T1000 (cell line): ENCODE measurements at places on chromosomes 5 and 9.

- DNase-seq, result no peak
Measured at GRCh38 chr5:173964506-173964905, 24.5 kb upstream of the C5orf47 start.

DNA sequence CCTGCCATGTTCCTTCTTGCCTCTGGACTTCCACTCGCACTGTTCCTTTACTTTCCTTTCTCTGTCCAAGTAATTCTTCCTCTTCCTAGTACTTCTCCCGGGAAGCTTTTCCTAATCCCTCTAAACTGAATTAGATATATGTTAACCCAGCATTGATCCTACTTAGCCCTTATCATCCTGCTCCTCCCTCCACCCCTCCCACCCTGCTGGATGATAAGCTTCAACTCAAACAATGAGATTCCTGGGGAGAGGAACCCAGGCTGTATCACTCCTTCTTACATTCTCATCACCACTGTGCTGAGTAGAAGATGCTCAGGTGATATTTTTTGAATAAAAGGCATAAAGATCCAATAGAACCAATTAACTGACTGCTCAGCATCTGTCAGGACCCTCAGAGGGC, 45.7 kb downstream of the CDK5RAP2 start:
- no peak for DNase-seq

- DNase-seq, result no peak
Measured at GRCh38 chr5:76325876-76326491, 77.1 kb upstream of the IQGAP2 start.

DNA sequence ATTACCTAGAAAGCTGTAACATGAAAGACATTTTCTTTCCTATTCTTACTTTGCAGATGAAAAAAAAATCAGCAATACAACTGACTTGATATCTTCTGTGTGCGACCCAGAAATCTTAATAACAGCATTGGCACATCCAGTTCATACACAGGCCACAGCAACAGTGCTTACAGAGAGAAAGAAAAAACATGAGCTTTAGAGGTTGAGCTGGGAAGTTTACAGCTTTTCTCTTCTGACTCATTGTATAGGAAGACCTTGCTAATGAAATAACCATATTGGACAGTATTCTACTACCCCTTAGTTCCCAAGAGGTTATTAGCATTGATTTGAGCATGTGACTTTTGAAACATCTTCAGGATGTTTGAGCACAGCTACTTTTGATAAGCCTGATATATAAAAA, 1033.4 kb upstream of the DMAC1 start:
- DNase-seq, result no peak

GRCh38 chr5:166369346-166369745, 1922.1 kb upstream of the WWC1 start:
- no peak for DNase-seq

DNA sequence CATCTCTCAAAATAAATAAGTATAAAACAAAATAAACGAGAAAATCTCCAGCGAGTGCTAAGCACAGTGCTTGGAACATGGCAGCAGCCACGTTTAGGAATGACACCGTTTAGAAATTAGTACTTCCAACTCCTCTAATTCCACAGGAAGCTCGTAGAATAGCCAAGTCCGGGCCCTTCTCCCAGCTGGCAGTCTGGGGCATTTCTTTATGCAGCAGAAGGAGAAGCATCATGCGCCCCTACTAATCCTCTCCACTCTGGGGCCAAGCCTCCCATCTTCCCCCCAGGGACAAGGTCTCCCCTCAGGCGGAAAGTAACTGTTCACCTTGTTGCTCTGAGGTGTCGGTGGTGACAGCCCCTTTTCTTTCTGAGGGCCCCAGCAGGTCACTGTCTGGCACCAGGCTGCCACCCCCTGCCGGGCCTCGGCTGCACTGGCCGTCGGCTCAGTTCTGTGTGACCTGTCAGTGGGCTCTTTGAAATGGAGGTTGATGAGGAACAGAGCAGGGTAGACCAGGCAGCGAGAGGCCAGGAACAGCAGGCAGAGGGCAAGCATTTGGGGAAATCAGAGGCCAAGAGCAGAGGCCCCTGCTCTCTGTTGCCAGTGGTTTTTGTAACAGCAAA, 113.5 kb upstream of the WWC1 start:
- DNase-seq, result no peak

DNA sequence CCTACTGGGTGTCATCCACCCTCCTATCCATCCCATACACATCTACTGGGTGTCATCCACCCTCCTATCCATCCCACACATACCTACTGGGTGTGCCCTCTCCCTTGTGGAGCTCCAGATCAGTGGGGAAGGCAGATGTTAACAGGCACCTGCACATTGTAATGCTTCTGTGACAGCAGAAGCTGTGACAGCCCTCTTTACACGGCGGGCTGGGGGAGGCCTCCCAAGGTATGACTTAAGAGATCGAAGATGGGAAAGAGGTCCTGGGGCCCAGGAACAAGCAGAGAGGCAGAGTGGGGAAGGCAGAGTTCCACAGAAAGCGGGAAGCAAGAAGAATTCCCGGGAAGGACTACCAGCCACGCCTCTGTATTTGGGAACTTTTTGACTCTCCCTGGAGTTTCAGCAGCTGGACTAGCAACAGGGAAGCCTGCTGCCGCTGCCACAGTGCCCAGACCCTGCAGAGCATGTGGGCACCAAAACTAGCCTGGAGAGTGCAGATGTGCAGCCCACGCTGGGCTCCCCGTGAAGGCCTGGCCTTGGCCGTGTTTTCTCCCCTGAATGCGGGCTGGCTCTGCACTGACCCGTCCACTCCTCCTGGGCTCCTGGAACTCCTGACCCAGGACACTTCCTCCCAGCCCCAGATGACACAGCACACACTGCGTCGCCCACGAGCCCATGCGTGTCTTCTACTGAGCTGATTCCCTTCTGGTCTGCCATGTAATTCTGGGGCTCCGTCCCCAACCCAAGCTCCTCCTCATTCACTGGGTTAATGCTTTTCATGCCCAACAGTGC, 9.3 kb downstream of the TOR1A start:
- DNase-seq, result no peak

DNA sequence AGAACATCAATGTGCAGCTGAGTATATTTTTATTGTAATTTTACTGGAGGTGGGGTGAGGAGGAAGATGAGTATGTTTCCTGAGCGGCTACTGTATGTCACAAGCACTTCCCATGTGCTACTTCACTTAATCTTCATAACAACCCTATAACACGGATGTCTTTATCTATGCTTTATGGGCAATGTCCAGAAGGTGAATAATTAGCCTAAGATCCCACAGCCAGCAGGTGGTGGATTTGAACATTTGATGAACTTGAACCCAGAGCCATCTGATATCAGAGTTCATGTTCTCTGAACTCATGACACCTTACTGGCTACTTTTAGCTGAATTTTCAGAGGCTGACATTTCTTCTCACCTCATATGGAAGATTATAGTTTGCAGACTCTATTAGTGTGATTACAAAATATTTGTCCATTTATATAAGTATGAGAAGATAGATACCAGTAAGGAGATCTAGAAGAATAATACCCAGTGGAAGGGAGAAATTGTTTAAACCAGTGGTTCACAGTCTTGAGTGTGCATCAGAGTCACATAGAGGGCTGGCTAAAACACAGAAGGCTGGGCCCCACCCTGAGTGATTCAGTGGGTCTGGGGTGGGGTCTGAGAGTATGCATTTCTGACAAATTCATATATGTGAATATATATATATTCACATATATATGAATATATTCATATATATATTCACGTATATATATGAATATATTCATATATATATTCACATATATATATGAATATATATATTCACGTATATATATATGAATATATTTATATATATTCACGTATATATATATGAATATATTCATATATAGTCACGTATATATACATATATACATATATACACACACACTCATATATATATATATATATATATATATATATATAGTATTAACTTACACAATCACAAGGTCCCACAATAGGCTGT, 164.4 kb upstream of the NR3C1 start:
- DNase-seq, result no peak

DNA sequence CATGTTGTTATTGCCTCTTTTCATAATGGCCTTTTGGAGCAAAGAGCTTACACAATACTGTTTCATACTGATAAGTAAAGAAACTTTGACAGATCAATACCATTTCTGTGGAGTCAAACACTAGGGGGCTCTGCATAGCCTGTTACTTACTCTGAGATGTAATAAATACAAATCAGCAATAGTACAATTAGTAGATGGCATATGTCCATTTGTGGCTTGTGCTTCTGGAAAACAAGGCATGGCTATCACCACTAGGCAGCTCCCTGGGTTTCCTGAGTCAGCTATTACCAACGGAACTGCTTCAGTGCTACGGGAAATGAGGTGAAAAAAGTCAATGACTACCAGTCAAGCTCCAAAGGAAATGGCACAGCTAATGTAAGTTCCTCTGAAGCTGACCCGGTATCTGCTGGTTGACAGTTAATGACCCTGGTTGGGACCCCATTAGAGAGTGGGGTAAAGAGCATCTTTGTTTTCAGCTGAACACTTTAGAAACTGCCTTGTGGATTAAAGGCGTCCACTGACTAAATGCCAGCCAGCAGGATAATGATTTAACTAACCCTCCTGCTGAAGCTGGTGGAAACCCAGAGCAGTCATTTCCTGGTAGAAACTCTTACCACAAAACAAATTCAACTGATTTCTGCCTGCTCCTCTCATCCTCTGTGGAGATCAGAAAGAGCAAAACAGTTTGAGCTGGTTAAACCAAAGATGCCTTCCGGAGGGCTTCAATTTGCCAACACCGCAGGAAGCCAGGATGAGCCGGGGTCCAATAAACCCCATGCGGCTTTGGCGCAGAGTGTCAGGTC, 69.0 kb upstream of the FAM169A start:
- DNase-seq, result no peak

DNA sequence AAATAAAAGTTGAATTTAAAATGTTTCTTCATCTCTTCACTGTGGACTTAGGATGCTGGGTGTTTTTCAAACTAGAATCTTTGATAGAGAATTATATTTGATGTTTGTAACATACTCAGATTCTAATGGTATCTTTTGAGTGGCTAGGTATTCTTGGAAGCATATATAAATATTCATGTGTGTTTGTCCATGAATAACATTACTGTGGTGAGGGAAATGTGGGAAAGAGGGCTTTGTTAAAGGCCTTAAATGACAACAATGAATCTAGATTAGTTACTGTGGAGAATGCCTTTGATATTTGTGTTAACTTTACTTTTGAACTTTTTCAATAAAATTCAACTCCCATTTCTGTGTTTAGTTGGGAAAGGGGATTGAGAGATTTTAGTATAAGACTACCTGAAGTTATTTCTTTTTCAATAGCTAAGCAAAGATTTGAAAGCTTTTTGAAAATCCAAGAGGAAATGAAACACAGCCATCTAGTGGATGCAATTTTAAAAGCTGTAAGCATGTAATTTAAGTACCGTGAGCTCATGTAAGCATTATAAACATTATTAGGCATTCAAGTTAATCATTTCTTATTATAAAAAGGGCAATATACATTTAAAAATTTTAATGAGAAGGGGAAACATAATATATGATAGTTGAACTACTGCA, 69.6 kb downstream of the CCDC171 start:
- no peak for DNase-seq

GRCh38 chr9:83456226-83456625, 82.0 kb downstream of the FRMD3 start:
- DNase-seq, result no peak

DNA sequence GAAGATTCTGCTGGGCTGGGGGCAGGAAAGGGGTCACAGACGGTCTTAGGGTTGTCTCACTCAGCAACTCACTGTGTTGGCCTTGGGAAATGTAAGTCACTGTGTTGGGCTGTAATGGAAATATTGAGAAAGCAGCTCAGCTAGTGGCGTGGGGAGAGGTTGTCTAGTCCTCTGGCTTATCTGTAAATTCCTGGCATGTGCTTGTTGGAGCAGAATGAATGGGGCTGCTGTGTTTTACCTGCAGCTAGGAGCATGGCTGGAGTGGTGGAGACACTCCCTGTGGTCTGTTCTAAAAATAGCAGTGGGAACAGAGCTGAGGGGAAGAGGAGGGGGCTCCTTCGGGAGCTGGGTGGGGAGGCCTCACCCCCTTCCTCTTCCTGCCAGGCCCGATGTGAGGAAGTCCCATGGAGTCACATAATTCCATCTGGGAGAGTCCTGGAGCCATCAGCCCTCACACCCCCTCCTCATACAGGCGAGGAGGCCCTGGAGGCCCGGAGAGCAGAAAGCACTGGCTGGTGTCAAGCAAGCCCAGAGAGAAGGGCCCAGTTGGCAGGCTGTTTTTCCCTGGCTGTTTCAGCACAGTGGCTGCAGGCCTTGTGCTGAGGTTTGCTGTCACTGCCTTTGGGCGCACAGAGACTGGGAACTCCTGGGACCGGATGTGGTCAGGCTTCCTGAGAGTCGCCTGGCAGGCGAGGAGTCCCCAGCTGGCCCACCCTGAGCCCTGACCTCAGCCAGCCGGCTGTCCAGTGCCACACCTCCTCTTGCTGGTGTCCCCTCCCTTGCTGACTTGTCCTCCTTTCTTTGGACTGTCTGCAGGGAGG, 84.9 kb downstream of the RGS3 start:
- DNase-seq, result no peak

GRCh38 chr5:78640662-78641474, 7.7 kb downstream of the LHFPL2 start:
- DNase-seq, result no peak

- no peak for DNase-seq
Measured at GRCh38 chr9:123250504-123250903, 17.9 kb downstream of the STRBP start.

DNA sequence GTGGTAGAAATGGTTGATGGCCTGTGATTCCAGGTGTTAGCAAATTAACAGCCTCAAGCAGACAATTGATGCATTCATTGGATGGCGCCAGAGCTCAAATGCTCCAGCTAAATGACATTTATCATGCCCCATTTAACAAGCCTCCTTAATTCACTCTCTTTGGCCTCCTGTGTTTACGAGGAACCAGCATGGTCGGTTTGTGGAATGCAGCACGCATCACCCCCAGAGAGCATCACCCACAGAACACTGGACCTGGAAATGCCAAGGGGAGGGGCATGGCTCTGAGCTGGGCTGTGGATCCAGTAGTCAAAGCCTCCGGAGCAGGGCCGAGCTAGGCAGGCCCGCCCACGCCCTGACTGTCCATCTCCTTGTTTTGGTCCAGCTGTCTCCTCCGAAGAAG, 434.0 kb downstream of the GADD45G start:
- no peak for DNase-seq

DNA sequence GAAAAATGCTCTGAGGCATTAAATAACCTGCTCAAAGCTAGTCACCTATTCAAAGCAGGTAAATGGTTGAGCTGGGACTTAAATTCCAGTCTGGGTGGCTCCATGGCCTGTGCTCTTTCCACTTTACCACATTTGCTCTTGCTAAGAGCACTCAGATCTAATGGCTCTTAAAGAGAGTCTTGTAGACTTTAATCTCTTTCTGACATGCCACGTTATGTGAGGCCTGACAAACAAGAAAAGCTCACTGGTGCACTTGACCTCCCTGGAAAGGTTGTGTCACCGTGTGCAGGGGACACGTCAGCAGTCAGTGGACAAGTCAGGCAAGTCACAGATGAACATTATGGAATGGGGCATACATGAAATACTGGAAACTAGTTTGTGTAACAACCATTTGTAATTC, 129.9 kb upstream of the RPS23 start:
- no peak for DNase-seq
